ENCODE measurements at places on chromosomes 7 and 10.

GRCh38 chr10:61662794-61663259, at the start of gene CABCOCO1:
CABCOCO1 (plus strand) TSS chr10:61662929; CDS start chr10:61662973, 44 bp downstream.
- no peak for DNase-seq

DNA sequence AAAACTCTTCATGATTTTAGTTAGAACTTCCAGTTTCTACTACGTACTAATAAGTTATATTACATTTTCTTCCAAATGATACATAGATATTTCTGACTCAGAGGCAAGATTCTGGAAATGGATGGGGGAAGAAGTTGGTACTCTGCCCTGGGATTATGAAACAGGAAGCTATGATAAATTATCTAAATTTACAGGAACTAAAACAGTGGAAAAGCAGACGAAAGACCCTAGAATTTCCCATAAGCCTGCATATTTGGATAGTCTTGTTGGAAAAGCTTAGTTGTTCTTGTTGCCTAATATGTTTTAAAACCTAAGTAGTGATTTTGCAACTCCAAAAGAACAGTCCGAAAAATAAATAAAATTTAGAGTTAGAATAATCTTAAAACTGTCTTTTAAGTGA, 21.8 kb downstream of the CFAP69 start:
- no peak for DNase-seq

DNA sequence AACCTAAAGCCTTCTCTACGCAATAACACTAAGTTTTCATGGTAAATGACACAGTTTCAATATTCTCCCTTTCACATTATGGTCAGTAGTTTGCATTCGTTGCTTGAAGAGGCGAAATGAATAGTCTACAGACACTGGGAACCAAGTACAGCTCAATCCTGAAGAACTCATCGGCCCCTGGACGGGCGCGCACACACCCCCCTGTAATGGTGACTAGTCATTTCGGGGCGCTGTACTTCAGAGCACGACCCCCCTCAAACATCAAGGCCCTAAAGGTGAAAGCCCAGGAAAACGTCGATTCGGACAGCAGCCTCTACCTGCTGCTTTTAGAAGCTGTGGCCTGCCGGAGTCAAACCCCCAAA, 1.0 kb downstream of the NT5C2 start:
- no peak for DNase-seq

DNA sequence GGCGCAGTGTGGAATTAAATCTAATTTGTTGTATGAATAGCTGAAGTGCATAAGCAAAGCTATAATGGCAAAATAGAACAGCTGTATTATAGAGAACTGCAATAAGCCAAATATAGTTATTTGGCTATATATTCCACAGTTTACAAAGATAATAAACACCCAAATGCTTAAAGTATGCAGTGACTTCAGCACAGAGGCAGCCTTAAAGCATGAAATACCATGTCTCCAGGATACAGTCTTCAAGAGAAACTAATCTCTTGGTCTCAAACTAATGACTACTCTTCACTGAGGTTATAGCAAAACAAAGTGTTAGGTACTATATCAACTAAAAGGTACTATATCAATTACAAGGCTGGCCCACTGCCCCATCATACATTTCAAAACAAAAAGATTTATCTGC, 48.0 kb downstream of the NT5C2 start:
- DNase-seq, result no peak

GRCh38 chr7:93051660-93052059, 66.1 kb downstream of the SAMD9 start:
- DNase-seq, result no peak

DNA sequence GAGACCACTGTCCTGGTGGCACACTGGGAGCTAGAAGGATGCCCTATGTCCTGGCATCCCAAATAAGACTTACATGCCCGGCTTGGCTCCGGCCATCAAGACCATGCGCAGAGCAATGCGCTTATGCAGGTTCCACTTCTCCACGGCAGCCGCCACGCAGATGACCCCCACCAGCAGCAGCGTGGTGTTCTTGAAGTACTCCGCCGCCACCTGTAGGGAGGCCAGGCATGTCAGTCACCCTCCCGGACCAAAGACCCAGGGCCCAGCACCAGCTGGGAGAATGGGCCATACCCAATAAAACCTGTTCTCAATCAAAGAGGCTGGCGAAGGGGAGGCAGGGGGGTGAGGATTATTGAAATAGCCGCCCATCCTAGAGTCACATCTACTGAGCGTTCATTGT, 19.9 kb downstream of the SLC13A4 start:
- no peak for DNase-seq

DNA sequence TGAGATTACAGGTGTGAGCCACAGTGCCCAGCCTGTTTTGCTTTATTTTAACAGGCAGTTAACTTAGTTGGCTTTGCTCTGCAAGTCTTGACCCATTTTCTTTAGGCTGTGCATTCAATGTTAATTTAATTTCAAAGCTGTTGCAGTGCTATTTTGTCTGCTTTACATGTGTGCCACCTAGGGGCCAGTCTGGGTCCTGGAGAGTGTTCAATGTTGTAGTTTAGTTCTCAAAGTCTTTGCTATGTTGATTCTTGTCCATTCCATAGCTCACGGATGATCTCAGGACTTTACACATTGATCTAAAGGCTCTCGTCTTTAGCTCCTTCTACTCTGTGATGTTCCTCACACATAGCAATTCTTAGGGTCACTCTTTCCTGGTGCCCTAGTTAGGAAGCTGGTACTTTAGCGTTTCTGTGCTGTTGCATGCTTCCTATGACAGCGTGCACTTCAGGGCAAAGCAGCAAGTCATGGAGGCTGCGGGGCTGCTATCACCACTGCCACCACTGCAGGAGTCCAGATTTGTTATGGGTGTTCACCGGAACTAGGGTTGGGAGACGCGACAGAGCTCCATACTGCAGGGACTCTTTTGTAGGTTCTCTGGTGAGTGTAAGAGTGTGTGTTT, 16.4 kb upstream of the ABCA13 start:
- DNase-seq, result no peak

DNA sequence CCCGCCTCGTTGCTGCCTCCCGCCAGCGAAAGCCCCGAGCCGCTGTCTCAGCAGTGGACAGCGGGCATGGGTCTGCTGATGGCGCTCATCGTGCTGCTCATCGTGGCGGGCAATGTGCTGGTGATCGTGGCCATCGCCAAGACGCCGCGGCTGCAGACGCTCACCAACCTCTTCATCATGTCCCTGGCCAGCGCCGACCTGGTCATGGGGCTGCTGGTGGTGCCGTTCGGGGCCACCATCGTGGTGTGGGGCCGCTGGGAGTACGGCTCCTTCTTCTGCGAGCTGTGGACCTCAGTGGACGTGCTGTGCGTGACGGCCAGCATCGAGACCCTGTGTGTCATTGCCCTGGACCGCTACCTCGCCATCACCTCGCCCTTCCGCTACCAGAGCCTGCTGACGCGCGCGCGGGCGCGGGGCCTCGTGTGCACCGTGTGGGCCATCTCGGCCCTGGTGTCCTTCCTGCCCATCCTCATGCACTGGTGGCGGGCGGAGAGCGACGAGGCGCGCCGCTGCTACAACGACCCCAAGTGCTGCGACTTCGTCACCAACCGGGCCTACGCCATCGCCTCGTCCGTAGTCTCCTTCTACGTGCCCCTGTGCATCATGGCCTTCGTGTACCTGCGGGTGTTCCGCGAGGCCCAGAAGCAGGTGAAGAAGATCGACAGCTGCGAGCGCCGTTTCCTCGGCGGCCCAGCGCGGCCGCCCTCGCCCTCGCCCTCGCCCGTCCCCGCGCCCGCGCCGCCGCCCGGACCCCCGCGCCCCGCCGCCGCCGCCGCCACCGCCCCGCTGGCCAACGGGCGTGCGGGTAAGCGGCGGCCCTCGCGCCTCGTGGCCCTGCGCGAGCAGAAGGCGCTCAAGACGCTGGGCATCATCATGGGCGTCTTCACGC, 825 bp downstream of the ADRB1 start:
- no peak for DNase-seq

DNA sequence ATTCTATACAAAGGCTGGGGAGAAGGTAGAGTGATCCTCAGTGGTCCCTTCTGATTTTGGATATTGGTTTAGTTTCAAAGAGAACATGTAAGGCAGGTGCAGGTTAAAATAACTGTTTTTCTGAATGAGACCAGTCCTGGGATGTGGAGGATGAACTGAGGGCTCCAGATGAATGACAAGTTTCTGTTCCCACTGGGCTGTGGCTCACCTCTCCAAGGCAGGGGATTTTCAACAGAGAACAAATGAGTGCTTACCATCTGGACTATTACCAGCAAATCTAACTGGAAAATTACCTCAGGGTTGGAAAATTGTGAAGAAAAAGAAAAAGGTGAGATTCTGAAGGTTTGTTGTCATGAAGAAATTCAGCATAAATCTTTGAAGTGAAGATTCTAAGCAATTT, 8.0 kb downstream of the LAMB4 start:
- no peak for DNase-seq

GRCh38 chr10:11322698-11323097, 288.8 kb downstream of the USP6NL start:
- DNase-seq, result no peak

GRCh38 chr10:10330418-10330817, 687.3 kb upstream of the CELF2 start:
- DNase-seq, result no peak

DNA sequence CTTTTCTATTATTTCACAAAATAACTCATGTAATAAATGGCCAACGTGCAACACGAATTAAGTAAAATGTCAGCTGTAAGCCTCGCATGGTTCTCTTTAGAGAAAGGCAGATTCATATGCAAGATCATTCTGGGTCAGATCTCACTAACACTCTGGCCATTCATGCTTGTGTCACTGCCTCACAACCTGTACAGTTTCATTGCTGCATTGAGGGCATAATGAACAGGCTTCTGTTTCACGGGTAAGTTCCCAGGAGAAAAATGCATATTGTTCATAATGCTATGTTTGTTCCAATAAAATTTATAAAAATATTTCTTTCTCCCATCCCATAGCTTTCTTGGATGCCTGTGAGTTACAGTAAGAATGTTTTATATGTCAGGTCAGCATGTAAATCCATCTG, 734.0 kb upstream of the ANKRD30A start:
- DNase-seq, result no peak

DNA sequence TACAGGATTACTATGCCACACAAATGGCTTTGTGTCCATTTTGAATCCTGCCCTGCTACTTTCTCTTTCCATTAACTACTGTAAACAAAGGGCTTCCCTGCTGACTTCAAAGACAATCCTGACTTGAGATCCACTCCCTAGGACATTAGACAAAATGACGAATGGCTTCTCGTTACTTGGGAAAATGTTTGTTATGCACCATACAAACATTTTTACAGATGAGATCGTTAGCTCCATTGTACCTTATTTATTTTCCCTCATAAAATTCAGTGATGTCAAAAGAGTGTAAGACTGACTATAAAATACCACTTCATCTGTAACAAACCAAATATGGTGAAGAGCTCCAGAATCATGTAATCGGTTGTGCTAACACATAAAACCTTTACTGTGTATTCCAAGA, 121.8 kb downstream of the CD36 start:
- DNase-seq, result no peak

GRCh38 chr10:13633689-13634088, 46.9 kb downstream of the PRPF18 start:
- no peak for DNase-seq

- no peak for DNase-seq
Observed at GRCh38 chr7:101927389-101927788, 110.0 kb downstream of the CUX1 start.

DNA sequence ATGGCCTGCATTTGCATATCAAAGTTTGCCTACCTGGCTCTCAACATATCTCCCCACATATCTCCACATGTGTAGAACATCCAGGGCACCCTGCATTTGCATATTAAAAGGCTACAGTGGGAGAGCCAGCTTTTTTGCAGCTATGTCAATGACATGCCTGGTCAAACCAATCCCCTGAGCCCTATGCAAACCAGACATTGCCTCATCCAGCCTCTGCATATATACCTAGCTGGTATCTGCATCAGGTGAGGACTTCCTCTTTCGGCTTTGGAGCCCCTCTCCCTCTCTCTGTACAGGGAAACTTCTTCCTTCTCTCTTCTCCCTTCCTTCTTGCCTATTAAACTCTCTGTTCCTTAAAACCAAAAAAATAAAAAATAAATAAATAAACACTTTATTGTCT, 142.7 kb upstream of the STEAP4 start:
- no peak for DNase-seq

DNA sequence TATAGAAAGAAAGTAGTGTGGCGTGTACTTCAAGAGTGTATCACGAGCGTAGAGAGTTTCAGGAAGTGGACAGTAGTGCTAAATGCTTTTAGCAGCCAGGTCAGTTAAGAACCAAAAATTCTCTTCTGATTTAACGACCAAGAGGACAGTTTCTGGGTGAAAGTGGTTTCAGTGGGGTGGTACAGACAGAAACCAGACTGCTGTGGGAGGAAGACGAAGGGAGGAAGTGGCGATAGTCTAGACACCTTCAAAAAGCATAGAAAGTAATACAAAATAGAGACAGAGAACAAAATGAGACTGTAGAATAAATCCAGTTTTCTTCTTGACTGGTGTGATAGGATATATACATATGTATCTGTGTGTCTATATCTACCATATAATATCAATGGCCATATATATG, 93.5 kb downstream of the MBL2 start:
- no peak for DNase-seq

GRCh38 chr7:26853788-26854393, 10.5 kb downstream of the SKAP2 start:
- no peak for DNase-seq

DNA sequence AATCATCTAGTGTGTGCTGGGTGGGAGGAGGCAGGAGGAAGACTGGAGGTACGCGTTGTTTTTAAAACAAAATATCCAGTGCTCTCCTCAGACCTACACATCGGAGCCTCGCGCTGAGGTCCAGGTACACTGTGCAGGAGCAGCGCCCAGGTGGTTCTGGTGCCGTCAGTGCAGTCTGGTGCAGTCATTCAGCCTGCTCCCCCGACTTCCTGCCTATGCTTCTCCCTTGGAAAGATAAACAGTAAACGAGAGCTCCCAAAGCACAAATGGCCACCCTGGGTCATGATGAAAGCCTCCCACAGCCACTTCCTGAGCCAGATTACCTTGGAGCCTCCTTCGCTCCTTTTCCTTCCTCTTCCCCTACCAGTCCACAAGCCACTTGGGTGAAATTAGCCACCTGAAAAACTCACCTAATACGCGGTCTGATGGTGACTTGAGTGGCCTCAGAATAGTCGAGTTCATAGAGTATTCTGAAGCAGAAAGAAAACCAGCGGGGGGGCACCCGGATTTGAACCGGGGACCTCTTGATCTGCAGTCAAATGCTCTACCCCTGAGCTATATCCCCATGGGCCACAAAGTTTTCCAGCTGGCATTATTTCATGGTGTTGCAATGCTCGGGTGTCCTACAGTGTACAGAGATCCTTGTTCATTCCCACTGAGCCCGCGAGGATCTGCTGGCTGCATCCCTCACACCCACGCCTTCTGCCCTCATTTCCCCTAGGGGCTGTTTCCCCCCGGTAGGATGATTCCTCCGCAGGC, 82.5 kb downstream of the ZNF467 start:
- DNase-seq, result no peak
